ENCODE measurements at places on chromosomes 1 and 21. TPM values are rescaled to one million over a fixed set of nuclear protein-coding genes. Genes with fewer than 3 reads are reported as not detected.

The CFHR2 gene
- total RNA-seq, result not detected

The RPS6KA1 gene
- total RNA-seq, result 1.8 TPM

The LYPD8 gene
- 0.14 TPM for total RNA-seq

The OPRD1 gene
- total RNA-seq, result not detected

The ETS2 gene
- total RNA-seq, result 41.2 TPM

The STUM gene
- total RNA-seq, result not detected

The YY1AP1 gene
- 39.6 TPM for total RNA-seq

The ADCY10 gene
- total RNA-seq, result under 0.01 TPM

The TRIM67 gene
- total RNA-seq, result not detected

The CACHD1 gene
- total RNA-seq, result 4.1 TPM

The VCAM1 gene
- total RNA-seq, result 191 TPM

The POU3F1 gene
- not detected for total RNA-seq

The FAM72A gene
- total RNA-seq, result 3.5 TPM

The CRP gene
- total RNA-seq, result not detected

The TSPAN1 gene
- 0.46 TPM for total RNA-seq

The LAMB3 gene
- 9.3 TPM for total RNA-seq

The LCE3E gene
- not detected for total RNA-seq

The NTNG1 gene
- 1.7 TPM for total RNA-seq

The S100B gene
- total RNA-seq, result not detected

The SHE gene
- under 0.01 TPM for total RNA-seq

The PSRC1 gene
- 2.3 TPM for total RNA-seq

The SPRR5 gene
- total RNA-seq, result not detected

The NBPF6 gene
- not detected for total RNA-seq

The ARMH1 gene
- total RNA-seq, result 0.71 TPM

The C4BPB gene
- total RNA-seq, result 0.14 TPM

The RCC2 gene
- total RNA-seq, result 32.9 TPM

Data from smooth muscle cell of bladder (primary cell).